ENCODE measurements at places on chromosomes 3 and 15.

DNA sequence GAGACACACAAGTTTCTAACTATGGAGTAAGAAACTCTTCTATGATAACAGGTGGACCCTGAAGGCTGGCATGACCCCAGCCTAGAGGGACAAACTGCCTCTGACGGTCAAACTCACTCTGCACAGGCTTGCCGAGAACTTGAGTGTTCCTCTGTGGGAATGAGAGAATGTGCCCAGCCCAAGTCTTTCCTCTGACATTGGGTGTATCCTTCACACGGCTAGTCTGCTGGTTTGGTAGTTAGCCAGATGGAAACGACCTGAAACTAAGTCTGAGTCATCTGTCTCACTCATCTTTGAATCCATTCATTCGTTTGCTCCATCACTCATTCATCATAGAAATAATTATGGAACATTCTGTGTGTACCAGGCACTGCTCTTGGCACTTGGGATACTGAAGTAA, 198.4 kb downstream of the ATP10A start:
- no peak for DNase-seq

- DNase-seq, result no peak
These were observed 42.9 kb upstream of the APH1B start for GRCh38 chr15:63234451-63234870.

DNA sequence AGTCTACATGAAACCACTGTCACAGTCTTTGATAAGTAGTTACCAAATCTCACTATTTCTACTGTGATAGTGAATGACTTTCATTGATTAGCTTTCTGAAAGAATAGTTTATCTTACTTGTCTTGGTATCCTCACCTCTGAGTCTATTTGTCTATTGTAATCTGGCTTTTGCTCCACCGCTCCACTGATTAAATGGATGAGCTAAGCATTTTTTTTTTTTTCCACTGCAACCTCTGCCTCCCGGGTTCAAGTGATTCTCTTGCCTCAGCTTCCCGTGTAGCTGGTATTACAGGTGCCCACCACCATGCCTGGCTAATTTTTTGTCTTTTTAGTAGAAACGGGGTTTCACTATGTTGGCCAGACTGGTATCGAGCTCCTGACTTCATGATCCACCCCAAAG, 12.9 kb downstream of the BBS4 start:
- DNase-seq, result no peak

DNA sequence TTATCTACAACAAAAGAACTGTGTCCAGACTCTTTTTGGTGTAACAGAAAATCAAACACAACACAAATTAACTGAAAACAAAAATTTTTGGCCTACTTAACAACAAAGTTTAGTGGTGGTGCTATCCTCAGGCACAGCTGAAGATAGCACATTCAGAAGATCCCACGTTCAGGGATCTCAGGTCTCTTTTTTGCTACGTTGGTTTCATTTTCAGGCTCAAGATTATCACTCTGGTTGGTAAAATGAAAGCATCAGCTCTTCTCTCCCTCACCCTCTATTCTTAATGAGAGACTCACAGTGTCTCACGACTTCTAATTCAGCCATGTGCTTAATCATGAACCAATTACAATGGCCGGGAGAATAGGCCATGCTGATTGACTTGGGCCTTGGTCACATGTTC, 146.9 kb upstream of the PTPRG start:
- DNase-seq, result no peak

GRCh38 chr15:62986948-62987347, 55.6 kb upstream of the TPM1 start:
- no peak for DNase-seq

GRCh38 chr15:76432604-76433003, 96.0 kb downstream of the ISL2 start:
- DNase-seq, result no peak

DNA sequence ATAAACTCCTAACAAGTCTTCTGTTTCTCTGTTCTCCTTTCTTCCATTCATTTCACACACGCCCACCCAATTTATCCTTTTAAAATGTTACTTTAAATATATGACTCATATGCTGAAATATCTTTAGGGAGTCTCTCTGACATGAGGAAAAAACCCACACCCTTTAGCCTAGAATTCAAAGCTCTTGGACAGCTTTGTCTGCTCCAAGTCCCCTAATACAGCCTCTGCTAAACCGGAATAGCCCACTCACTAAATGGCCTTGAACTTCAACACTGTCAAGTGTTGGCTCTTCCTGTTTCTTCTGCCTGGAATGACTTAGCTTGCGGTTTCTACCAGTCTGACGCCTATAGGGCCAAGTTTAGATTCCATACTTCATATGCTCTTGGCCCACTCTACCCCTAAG, 3.3 kb upstream of the CD96 start:
- DNase-seq, result no peak

GRCh38 chr15:52031556-52031955, 12.5 kb downstream of the MAPK6 start:
- DNase-seq, result no peak

- no peak for DNase-seq
These were observed 532.8 kb upstream of the TBL1XR1 start for GRCh38 chr3:177729956-177730681.

DNA sequence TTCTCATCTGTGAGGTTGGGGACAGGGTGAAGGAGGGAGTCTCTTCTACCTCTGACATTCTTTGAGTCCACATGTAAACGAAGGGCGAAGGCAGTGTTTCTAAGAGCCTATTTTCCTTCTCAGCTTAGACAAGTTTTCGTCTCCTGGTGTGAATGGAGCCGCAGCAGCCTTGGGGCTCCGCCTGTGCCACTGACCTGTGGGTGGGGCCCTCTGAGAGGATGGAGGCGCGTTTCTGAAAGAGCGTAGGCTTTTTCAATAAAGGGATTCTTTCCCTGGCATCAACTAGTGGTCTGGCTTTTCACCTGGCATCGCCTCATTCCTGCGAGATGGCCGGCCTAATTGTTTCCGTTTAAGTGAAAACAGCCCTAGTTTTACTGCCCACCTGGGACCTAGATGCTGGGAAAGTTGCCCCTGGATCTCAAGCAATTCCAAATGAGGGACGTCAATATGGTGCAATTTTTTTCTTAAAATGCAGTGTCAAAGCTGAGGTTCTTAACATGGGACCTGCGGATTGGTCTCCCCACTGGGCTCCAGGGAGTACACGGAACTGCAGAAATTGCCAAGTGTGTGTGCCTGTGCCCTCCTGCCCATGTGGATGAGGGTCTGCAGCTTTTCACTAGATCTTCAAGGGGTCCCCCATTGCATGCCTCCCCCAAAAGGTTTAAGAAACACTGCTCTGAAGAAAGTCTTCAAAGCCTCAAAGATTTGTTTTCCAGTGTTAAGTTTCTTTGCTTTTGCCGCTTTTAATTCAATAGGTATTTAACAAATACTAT, 958 bp downstream of the GLDN start:
- DNase-seq, result no peak

- no peak for DNase-seq
These were observed 7.3 kb downstream of the TYRO3 start for GRCh38 chr15:41566121-41566885.

GRCh38 chr3:14444380-14444779, 42.0 kb downstream of the SLC6A6 start:
- DNase-seq, result no peak

- no peak for DNase-seq
These were observed 30.1 kb downstream of the GOLGB1 start for GRCh38 chr3:121719423-121719822.

- DNase-seq, result no peak
These were observed 38.4 kb upstream of the TIPARP start for GRCh38 chr3:156635973-156636372.

DNA sequence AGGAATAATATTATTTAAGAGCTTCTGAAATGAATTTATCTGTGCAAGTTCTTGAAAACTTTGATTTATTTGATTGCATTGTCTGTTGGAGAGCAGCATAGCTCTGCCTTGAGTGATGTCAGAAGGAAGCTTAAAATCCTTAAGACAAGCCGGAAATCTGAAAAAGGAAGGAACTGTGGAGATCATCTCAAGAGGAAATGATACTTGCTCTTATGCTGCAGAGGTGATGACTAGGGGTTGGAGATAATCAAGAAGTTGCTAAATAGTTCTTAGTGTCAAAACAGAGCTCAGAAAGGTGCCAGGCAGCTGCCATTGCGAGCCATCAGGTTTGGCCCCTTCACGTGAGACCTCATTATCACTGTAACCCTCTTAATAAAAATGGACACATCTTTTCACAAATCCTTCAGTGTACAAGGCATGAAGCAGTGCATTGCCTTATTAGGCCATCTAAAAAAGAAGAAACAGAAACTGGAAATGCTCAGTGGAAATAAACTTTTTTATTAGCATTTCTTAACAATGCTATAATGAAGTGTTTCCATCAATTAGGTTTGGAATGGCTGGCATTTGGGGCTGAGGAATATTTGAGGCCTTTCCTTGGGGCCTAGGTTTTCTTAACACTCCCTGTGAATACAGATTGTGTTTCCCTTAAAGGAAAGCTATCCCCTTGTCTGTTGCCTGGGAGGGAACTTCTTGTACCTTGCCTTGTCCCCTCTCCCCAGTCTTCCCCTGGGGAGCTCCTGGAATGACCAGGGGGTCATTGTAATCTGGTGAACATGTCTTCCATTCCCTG, 34.5 kb upstream of the VILL start:
- DNase-seq, result no peak

- DNase-seq, result no peak
These were observed 2.2 kb downstream of the DENND4A start for GRCh38 chr15:65789759-65790425.

DNA sequence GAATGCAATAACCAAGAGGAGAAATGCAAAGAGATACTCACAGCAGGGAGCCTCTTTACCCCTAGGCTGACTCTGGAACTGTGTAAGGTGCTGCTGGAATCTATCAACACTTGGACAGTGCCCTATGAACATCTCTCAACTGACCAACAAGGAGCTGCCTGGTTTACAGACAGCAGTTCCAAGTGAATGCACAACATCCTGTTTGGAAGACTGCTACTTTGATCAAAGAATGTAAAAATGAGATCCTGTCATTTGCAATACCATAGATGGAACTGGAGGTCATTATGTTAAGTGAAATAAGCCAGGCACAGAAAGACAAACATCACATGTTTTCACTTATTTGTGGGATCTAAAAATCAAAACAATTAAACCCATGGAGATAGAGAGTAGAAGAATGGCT, 136.3 kb downstream of the IMPG2 start:
- no peak for DNase-seq

DNA sequence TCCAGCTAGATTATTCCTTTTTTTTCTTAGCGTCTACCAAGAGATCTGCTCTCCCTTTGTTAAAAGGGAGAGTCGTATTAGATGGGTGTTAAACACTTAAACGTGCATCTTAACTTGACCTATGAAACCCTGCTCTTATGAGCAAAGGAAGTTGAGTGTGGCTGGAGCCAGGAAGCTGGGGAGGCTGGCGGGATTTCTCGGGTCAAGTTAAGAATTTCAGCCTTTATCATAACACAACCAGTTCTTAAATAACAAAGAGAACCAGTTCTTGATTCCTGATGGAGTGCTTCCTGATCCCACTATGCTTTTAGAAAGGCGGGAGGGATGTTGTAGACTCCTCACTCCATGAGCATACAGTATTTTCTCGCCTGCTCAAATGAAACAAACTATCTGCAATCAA, 215.1 kb downstream of the ITPR1 start:
- DNase-seq, result no peak

GRCh38 chr3:183539811-183540210, 15.7 kb downstream of the KLHL6 start:
- no peak for DNase-seq

DNA sequence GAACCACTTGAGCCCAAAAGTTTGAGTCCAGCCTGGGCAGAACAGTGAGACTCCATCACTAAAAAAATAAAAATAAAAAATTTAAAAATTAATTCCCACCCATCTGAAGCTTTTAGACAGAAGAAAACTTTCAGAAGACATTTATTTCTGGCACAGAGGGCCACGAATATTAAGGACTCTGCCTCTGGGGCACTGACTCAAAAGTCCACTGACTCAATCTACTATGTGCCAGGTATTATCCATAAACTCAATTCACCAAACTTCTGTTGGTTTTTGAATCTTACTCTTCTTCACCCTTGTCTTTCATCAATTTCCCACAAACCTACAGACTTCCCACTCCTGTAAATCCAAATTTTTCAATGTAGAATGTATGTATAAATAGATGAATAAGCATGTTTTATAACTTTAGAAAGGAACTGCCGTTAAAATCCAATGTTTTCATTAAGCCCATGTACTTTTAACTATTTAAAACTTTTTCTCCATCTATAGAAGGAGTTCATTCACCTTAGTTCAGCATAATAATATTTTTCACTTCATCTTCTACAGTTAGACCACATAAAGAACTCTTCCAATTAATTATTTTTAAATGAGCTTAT, 19.9 kb downstream of the ATP13A3 start:
- no peak for DNase-seq

- no peak for DNase-seq
These were observed 40.6 kb upstream of the PRR20G start for GRCh38 chr3:127328421-127328820.

DNA sequence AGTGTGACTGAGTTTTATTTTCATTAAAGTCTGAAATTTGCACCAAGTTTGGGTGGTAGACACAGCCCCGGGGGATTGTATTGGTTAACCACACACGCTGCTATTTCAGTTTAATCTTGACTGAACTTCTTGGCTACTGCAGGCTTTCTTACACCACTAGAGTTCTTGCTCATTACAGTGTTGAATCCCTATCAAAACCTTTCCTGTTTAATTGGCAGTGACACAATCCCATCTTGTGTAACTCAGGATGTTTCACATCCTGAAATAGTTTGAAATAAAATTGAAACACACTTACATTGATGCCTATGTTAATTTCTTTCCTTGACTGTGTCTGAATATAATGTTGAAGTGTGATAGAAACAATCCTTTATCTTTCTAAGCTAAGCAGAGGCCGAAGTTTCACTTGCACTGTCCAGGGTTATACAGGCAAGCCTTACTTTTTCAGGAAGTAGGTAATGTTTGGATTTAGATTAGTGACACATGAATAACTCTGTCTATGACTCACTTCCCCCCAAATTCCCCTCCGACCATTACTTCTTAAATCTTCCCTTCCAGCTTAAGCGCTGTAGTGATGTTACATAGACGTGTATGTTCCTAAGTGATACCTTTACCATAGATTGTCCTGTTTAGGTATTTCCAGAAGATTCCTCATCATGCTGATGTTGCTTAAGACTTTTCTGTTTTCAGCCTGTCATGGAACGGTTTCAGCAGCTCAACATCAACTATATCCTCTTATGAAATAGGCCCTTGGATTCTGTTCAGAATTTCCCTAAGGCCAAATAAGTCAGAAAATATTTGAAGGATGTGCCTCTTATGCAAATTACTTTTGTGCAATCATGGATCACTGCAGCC, 16.8 kb downstream of the ATG7 start:
- no peak for DNase-seq

DNA sequence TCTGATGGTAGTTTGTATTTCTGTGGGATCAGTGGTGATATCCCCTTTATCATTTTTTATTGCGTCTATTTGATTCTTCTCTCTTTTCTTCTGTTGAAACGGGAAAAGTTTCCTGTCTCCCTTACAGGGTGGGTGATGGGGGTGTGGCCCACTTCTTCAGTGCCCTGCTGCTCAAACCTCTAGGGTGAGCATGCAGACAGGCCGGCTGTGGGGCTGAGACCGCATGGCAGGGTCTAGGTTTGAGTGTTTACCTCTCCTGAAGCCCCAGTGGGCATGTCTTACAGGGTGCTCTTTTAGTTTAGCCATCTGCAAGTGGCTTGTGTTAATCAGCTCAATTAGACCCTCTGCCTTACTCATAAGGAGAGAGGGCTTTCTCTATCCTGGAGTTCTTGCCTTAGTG, 450.0 kb upstream of the EPHA3 start:
- no peak for DNase-seq

- no peak for DNase-seq
These were observed 482.6 kb upstream of the TGFBR2 start for GRCh38 chr3:30123755-30124154.
